ENCODE measurements at places on chromosomes 16 and 17. TPM values are rescaled to one million over a fixed set of nuclear protein-coding genes. Genes with fewer than 3 reads are reported as not detected.

GRCh38 chr16:57757326-57757786 is 21.8 kb downstream of the KATNB1 start:
- DNase-seq = peak; percentile 88

DNA sequence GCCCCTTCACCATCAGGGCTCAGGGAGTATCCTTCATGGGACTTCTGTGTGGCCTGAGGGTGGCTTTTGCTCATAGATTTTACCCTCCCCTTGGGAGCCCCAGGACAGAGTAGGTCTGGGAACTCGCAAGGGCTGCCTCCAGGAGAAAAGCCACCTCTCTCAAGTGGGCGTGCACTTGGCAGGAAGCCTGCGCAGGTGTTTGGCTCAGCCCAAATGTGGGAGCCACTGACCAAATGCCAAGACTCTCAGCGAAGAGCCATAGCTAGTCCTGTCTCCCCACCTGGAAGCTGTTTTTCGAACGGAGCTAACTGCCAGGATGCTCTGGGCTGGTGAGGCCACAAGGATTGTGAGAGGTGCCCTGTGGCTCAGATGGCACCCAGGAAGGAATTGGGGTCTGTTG is 2.0 kb upstream of the HSD17B2 start:
- DNase-seq = no peak

DNA sequence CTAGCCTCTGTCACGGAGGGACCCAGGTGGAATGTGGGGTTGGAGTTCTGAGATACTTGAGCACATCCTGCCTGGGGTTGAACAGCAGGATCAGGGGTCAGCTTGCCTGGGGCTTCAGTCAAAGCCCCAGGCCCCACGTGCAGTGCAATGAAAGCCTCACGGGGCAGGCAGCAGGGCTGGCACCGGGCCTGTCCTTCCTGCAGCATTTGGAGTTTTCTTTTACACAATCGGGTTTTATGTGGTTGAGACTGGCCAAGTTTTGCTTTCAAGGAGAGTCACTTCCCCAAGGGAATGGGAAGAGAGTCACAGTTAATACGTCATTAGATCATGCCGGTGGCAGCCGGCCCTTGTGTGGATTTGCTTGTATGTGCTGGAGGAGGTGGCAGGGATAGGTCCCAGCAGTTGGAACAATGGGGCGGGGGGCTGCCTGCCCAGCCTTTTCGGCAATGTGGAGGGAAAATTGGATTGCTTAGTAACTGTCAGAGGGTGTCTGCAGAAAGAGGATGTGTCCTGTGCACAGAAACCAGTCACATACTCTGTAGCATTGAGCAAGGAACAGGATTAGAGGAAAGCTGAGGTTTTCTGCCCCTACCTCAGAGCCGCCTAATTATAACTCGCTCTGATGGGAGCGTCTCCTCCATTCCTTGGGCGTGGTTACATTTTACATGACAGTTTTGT is 4.5 kb downstream of the RMI2 start:
- peak; percentile 48 for DNase-seq

- peak; percentile 61 for DNase-seq
Measured at GRCh38 chr17:29145289-29146073, 34.7 kb downstream of the MYO18A start.

DNA sequence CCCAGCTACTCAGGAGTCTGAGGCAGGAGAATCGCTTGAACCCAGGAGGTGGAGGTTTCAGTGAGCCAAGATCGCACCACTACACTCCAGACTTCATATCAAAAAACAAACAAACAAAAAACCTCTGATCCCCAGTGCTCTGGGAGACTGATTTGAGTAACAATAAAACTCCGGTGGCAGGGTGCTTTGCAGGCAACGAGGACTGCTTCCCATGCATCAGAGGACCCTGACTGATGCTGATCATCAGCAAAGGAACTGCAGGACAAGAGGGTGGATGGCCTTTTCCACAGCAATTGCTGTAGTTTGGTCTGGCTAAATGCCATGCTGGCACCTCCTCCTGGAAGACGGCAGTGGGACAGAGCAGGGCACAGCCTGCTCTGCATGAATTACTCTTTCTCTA is 6.4 kb upstream of the SLC39A11 start:
- DNase-seq = no peak

- DNase-seq = no peak
Measured at GRCh38 chr17:70205401-70205800, 36.1 kb downstream of the KCNJ2 start.

GRCh38 chr16:78324649-78325285 is 225.3 kb downstream of the WWOX start:
- no peak for DNase-seq

DNA sequence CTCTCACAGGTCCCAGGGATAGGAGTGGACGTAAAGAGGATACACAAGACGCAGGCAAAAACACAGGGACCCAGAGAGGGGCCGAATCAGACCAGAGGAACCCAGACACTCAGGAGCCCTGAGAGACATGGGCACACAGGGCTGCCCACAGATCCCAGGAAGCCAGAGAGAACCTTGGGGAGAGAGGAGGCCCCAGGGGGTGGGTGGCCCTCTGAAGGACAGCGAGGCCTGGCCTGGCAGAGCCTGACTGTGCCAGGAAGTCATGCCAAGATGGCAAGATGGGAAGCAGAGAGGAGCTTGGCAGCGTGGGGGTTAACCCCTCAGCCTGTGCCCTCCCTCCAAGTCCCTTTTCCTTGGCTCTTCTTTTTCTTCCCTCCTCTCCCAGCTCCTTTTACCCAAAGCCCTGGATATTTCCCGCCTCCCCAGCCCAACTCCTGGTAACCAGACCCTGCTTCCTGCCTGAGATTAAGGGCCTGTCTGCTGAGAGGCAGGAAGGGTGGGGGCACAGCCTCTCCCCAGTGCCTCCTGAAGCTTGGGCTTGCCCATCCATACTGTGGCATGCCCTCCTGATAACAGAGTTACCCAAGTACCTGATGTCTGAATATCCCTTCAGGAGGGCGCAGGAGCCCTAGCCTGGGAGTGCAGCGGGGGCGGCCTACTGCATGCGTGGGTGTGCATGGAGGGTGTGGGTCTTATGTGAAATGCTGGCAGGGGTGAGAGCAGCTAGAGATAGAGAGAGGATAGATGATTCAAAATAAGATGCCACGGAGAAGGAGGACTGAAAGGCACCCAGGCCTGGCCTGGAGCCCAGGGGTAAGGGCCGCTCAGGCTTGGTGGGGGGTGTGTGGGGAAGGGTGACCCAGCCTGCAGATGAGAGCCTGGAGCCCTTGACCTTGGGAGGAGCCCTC is 6.0 kb upstream of the TBX21 start:
- DNase-seq = no peak

DNA sequence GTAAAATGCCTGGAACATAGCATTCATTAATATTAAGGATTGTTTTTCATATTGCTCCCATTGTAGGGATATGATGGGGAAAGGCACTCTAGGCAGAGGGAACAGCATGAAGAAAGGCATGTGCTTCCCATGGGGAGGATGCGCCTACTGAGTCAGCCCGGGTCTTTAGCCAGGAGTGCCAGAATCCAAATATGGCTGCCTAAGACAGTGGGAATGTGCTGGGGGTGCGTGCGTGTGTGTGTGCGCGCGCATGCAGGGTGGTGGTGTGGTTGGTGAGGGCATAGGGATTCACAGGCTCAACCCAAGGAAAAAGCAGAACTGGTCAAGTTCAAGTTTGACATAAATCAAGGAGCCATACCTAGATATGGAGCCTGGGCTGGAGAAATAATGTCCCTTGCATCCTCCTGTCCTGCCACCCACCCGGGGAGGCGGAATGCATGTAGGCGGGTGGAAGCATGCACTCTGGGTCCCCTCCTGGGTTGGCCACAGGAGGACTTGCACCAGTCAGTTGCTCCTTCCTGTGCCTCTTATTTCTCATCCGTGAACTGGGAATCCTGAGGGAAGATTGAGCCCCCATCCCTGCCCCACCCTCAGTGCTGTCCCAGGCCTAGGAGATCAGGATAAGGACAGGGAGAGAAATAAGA is 18.6 kb upstream of the NDRG4 start:
- DNase-seq = no peak

DNA sequence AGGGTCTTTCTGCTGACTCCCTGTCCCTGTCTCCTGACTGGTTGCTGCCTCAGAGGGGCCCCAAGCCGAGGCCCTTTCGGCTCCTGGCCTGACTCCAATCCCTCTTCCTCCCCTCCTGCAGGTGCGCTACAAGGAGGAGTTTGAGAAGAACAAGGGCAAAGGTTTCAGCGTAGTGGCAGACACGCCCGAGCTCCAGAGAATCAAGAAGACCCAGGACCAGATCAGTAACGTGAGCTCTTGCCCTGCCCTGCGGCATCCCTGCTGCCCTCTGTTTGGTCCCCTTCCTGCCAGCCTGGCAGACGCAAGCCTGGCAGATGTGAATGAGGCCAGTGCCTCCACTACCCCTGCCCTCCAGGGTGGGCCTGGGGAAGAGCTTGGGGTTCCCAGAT is 27.1 kb upstream of the LASP1NB start:
- DNase-seq = no peak

DNA sequence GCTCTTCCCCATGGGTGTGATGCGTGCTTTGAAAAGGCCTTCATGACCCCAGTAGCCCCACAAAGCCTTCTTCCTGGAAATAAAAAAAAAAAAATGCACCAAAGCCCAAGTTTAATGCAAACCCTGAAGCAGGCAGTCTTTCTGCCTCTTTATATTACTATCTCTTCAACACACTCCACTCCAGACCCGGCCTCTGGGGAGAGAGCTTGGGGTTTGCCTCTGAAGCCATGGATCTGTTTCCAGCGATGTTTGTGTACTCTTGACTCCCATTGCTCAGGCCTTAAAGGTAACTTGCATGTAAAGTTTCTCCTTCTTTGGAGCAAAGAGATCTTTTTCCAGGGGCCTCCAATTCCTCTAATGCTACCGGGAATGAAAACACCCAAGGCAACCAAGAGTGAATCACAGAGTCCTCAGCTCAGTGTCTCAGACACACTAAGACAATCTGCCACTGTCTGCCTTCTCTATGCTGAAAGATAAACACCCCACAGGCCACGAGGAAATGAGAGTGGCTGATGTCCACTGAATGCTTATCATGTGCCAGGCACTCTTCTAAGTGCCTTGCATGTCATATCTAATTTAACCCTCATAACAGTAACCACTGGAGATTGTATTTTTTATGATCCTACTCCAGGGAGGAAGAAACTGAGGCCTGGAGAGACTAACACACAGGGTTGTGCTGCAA is 56.4 kb upstream of the AKTIP start:
- no peak for DNase-seq

- no peak for DNase-seq
Measured at GRCh38 chr16:14011846-14012245, 59.3 kb upstream of the MRTFB start.

DNA sequence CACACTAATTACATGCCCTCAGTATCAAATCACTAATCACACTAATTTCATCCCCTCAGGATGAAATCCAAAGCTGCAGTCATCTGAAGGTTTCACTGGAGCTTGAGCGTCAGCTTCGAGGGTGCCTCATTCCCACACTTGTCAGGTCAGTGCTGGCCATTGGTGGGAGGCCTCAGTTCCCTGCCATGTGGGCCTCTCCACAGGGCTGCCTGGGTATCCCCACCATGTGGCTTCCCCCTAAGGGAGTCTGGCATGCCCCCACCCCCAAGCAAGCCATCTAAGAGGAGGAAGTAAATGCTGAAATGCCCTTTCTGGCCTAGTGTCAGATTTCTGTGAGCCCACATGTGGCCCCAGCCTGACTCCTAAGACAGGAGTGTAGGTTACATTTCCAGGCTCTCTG is 78.6 kb upstream of the CDH5 start:
- DNase-seq = no peak

The CFAP97D1 gene
- total RNA-seq = 0.05 TPM

The CCL3 gene
- total RNA-seq = not detected

The SCRN2 gene
- 27.1 TPM for total RNA-seq

The CACNB1 gene
- 3.7 TPM for total RNA-seq

The GRB7 gene
- 1.1 TPM for total RNA-seq

The ZPBP2 gene
- not detected for total RNA-seq

Data from left ventricle myocardium inferior (tissue), 1 donor.